ENCODE measurements at places on chromosomes 12 and 14.

DNA sequence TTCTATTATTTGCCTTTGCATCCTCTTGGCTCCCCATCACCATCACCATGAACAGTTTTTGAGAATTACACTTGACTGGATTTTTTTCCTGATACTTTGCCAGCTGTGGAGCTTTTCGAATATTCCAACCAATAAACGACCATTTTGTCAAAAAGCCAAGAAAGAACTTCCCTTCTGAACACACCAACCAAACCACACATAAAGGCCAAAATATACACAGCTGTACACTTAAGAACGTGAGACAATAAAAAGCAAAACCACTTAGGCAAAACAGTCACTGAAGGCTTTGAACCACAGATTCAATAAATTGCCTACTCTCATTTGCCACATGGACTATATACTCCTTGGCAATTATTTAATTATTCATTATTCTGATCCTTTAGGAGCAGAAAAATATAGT is 1.1 kb downstream of the C14orf93 start:
- no peak for DNase-seq

GRCh38 chr14:71206766-71207371 is 299.6 kb downstream of the PCNX1 start:
- no peak for DNase-seq

GRCh38 chr12:116474331-116474730 is 84.8 kb upstream of the MAP1LC3B2 start:
- DNase-seq = no peak

- DNase-seq = no peak
These were observed 17.4 kb downstream of the LETMD1 start for GRCh38 chr12:51065530-51065929.

GRCh38 chr14:91238085-91238484 is 6.4 kb downstream of the GPR68 start:
- DNase-seq = no peak

DNA sequence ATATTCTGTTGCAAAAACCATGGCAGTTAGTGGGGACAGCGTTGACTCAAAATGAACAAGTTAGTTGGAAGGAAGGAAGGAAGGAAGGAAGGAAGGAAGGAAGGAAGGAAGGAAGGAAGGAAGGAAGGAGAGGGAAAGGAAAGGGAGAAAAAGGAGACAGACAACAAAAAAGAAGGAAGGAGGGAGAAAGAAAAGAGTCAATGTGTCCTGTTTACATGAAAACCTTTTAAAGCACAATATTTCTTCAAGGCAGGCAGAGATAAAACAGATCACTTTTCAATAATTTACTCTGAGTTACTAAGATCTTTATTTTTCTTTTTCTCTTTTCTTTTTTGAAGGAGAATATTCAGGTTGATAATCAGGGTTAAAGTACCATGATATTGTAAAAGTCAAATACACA is 99.4 kb downstream of the CCER1 start:
- no peak for DNase-seq

DNA sequence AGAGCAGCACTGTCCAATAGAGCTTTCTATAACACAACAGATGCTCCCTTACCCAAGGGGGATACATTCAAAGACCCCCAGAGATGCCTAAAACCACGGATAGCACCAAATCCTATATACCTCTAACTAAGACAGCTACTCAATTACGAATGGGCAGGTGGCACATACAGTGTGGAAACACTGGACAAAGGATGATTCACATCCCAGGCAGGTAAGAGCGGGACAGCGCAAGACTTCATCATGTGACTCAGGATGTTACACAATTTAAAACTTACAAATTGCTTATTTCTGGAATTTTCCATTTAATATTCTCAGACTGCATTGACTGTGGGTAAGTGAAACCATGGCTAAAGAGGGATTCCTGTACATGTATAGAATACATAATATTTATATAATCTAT is 5.5 kb upstream of the HCFC2 start:
- no peak for DNase-seq

DNA sequence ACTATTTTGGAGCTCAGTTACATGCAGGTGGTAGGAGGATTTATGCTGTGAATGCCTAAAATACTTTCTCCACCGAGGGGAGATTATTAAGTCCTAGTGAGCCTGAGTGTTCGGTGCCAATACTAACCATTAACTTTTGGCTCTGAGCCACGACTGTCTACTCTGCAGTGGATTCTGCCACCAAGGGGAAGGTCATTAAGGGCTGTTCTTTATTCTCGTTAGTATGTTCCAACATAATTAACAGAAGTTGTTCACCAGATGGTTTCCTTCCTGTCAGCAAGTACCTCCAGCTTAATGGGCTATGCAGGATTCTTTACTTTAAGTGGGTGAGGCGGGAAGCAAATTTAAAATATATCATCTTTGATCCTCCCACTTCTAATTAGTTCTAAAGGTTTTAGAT is 326.3 kb downstream of the BMP4 start:
- no peak for DNase-seq

DNA sequence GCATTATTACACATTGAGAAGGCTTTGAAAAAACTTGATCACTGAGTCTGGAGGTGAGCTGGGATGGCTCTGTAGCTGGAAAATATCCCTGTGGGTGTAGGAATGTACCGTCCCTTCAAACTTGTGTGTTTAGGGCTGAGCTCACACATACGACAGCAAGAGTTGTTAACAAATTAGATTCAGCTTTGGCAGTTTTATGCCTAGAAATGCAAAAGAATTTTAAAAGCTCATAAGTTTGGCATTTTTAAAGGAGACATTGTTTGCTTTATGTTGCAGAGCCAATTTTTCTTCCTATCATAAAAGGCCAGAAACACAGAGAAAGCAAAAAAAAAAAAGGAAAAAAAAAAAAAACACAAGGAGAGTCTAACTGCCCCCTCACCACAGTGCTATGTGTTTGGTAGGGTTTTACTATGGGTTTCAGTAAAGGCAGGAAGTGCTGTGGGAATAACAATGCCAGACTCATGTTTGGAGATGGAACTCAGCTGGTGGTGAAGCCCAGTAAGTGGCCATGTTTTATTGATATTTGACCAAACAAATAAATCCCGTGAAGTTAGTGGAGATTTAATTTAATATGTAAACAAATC is 78.4 kb downstream of the DAD1 start:
- DNase-seq = no peak

- peak; percentile 85 for DNase-seq
These were observed 81.2 kb downstream of the IRF2BPL start for GRCh38 chr14:76947078-76947837.

DNA sequence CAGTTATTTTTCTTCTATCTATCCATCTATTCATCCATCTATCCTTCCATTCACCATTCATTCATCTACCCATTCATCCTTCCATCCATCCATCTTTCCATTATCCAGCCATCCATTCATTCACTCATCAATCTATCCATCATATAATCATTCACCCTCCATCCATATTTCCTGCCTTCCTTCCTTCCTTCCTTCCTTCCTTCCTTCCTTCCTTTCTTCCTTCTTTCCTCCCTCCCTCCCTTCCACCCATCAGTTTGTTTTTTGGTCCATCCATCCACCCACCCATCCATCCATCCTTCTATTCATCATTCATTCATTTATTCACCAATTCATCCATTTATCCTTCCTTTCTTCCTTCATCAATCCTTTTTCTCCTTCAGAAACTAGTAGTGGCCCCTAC is 34.3 kb upstream of the NOS1 start:
- DNase-seq = no peak

- no peak for DNase-seq
These were observed 5.3 kb upstream of the GZMB start for GRCh38 chr14:24639270-24639669.

DNA sequence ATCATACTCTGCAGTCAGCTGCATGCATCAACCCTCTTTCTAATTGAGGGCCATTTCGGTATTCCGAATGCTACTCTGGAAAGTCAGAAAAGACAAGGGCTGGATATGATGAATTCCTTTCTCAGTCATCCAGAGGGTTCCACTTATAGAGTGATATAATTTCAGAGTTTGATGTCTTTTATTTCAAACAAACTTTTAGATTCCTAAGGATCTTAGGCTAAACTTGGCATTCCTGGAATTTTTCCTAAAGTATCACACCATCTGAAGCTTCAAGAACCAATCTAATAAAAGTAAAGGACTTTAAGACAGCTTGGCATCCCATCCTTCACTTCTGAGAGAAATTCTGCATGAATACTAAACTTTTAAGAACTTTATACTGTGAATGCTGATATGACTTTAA is 69.3 kb upstream of the KCNJ8 start:
- DNase-seq = no peak

- no peak for DNase-seq
These were observed 342.5 kb downstream of the RMST start for GRCh38 chr12:97805146-97805545.

All from activated naive CD8-positive, alpha-beta T cell treated with anti-CD3 and anti-CD28 coated beads for 36 hours (primary cell).